Stimulated activated effector memory CD8-positive, alpha-beta T cell treated with anti-CD3 and anti-CD28 coated beads, Interleukin-12 subunit alpha, Interleukin-12 subunit beta, amount 100 ng/mL, for 72 hours (primary cell): ENCODE measurements at places on chromosomes 1 and 21.

- DNase-seq = no peak
Measured at GRCh38 chr1:17053086-17053684, 647 bp downstream of the SDHB start.

- DNase-seq = no peak
Measured at GRCh38 chr1:186014370-186015037, 280.3 kb downstream of the HMCN1 start.

- DNase-seq = no peak
Measured at GRCh38 chr21:44523567-44524413, 16.2 kb downstream of the KRTAP10-1 start.

GRCh38 chr1:9787702-9788101 is 36.1 kb downstream of the CLSTN1 start:
- peak; percentile 76 for DNase-seq

GRCh38 chr21:10272216-10272615 is 249.2 kb upstream of the TPTE start:
- no peak for DNase-seq

- no peak for DNase-seq
Measured at GRCh38 chr1:162561616-162562469, at the start of gene UAP1. TSS of gene UAP1 (plus strand) at chr1:162561722. CDS start at chr1:162566069, 4,347 bp downstream.

DNA sequence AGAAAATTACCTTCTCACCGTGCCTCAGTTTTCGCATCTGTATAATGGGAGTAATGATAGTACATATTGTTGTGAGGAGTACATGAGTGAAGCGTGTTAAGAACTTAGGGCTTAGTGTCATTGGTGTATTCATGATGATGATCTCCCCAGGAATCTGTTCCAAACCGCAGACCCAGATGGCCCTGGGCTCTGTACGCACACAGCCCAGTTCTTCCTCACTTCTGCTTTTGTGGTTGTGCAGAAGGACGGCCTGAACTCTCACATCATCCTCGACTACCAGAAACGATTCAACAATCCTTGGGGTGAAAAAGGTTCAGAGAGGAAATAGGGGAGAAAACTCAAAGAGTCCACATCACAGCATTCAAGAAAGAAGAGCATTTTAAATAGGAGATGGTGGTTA is 323.0 kb downstream of the CAMTA1 start:
- no peak for DNase-seq

DNA sequence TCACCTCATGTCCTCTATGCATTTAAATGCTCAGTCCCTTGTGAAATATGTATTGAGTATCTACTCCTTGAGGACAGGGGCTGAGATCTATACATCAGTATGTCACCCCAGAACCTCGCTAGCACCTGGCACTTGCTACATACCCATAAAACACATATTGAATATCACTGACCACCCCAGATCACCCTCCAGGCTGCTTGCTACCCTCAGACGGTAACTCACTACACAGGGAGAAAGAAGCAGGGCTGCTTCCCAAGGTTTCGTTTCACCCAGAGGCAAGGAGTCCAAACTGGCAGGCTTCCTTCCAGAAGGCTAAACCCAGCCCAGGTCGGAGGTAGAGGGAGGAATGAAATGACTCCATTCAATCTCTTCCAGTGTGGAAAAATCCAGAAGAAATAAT is 8.5 kb downstream of the INKA2 start:
- DNase-seq = no peak

GRCh38 chr21:38300141-38300578 is 43.4 kb downstream of the KCNJ15 start:
- DNase-seq = no peak
